ENCODE measurements at places on chromosomes 1 and 21.
A peak's percentile ranks its signal among the peaks of the same experiment; 100 is the strongest.

GRCh38 chr1:12196641-12197482 is 30.1 kb downstream of the TNFRSF1B start:
- DNase-seq = no peak

- no peak for DNase-seq
Measured at GRCh38 chr21:46667741-46668380, 32.4 kb downstream of the PRMT2 start.

DNA sequence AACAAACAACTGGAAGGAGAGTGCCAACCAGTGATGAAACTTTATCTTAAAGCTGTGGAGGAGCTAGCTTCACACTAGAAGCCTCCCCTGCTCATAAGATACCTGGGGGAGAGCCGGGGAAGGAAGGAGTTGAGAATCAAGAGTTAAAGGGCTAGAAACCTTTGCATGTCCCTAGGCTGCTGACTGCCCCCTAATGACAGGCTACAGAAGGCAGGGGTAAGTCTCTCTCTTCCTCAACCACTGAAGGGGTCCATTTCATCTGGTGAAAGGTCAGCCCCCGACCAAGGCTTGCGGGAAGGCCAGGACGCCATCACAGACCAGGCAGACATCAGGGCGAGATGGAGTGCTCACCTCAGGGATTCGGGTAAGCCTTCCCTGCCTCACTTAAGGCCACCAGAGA is 65.6 kb upstream of the GRHL3 start:
- DNase-seq = no peak

- peak; percentile 63 for DNase-seq
Measured at GRCh38 chr1:67019600-67020136, 34.3 kb downstream of the SLC35D1 start.

DNA sequence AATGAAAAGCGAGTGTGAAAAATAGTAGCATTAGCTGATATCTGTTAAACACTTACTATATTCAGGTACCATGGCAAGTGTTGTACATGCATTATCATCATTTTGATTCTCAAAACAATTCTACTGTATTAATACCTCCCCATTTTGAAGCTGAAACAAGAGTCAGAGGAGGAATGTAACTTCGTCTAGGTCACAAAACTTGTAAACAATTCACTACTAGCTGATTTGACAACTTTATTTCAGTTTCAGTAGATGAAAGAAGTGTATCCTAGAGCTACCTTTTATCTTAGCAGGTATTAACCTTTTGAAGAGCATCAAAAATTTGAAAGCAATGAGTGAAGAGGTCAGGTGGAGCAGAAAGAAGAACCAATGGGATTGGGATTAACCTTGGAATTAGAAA is 1.6 kb downstream of the CD84 start:
- DNase-seq = no peak

DNA sequence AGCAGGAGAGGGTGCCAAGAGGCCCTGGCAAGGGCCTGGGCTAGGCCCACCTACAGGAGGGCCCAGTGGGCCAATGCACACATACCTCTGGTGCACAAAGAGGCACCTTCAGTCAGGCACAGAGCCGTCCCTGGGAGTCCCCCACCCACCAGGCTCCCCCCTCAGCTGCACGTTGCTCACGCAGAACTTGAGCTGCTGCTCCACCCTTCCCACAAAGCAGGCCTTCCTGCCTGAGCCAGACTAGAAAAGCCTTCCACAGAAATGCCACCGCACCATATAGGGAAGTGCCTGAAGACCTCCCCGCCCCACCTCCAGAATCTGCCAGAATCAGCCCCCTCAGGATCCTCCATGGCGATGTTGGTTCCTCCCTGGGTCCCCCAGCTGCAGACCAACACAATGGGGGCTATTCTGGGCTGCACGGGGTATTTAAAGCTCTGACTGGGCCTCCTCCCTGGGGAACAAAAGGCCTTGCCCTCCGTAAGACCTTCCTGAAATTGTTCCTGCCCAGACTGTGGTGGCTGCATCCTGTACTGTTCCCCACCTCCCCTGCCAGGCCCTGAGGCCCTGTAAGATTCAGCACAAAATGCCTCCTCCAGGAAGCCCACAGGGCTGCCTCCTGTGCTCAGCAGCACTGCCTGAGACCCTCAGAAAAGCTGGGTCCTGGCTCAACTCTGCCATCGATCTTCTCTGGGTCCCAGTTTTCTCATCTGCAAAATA is 27.2 kb downstream of the HSPG2 start:
- no peak for DNase-seq

GRCh38 chr21:42661688-42662429 is 8.4 kb downstream of the PDE9A start:
- DNase-seq = no peak

DNA sequence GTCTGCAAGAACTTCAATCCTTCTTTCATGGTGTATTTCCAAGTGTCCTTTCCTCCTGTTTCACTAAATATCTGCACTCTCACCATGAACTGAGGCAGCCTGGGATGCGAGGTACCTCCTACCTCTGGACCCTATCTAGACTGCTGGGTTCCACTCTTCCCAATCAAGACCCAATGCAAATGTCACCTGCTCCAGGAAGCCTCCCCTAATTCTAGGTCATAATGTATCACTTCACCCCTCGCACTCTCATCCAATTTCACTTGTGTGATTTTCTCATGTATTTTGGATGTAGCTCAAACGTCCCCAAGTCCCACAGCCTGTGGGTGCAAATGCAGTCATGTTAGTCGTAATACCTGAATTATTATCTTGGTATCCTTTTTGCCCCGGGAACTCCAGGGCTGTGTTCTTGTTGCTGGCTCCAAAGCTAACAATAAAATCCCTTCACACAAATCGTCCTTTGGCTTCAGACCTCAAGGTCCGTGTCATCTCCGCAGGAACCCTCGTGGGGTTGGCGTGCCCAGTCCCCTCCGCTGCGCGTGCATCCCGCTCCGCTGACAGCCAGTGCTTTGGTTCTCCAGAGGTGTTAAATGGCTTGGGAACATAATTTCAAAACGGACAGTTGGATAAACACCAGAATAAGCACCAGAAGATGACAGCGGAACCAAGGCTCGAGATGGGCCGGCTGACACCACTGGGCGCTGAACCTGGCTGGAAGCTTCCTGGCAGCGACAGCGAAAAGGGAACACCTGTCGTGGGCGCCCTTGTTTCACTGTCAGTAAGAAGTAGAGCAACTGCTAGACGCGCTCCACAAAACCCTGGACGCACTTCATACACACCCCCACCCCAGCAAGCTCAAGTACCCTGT is 1.0 kb upstream of the BACH1 start:
- no peak for DNase-seq

DNA sequence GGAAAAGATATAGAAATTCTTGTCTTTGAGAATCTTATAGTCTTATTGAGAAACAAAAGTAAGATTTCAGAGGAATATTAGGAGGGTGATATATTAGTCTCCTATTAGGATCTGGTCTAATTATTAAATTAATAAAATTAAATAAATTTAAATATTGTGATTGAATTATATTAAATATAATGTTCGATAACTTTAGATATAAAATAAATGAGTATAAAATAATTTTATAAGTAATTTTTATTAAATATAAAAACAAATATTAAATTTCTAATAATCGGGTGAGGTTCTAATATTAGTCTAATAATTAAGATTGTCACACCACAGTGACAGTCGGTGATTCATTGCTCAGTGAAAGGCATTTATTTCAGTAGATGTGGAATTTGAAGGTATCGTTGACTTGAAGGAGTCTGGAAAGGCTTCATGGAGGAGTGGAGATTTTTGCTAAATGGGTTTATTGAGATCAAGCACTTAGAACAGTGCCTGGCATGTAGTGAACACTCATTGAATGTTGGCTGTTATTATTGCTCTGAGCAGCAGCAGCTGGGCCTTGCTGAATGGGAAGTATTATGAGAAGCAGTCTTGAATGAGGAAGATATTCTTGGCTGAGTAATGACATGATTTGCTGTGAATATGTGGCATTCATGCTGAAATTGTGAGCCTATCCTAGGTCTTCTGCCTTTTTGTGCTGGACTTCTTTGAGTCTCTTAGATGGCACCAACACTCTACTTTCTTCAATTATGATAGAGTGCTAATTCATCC is 74.6 kb downstream of the USP25 start:
- DNase-seq = no peak

DNA sequence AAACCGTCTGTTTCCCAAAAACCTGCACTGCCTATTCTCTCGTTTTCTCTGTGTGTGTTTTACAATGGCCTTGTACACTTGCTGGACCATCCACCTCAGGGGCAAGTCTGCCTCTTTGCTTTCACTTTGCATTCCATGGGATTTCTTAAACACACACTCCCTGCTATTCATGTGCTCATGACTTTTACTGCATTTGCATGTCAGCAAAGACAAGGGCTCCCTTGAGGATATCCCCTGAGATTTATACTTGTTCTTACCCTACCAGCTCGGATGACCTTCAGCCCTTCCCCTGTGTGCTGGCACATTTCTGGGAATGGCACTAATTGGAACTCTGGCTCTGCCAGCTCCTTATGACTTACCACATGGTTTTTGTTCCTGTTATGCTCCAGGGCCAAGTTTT is 386.9 kb downstream of the AMY1C start:
- DNase-seq = no peak

GRCh38 chr1:110158261-110158660 is 8.0 kb downstream of the SLC6A17 start:
- DNase-seq = no peak

GRCh38 chr1:21547876-21548275 is 38.7 kb downstream of the ALPL start:
- DNase-seq = peak; percentile 72

- peak; percentile 49 for DNase-seq
Measured at GRCh38 chr1:50023292-50024159, at the start of gene AGBL4. Gene AGBL4 (minus strand): TSS chr1:50023954.

DNA sequence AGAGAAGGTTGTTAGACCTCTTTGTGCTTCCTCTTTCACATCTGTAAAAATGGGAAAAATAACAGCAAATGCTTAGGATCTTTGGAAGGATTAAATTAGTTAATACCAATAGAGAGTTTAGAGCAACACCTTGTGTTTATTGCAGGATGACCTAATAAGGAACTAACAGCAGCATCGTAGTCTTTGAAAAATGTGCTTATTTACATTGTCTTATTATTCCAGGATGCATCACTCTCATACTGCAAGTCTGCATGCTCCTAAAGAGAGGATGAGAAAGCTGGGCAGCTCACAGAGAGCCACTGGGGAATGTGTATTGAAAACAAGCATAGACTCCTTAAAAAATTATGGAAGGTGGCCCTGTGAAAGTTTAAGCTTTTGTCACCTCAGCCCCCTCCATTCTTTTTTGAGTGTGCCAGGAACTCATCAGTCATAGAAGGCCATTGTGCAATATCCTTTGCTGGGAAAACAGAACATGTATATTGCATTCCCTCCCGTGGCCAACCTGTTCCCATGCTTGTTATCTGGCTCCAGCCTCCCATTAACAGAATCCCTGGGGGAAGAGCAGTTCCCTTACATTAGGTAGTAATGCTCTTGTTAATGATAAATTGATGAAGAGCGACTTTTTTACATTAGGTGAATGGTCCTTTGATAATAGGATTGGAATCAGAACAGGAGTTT is 180.7 kb downstream of the ZNF326 start:
- DNase-seq = no peak

- DNase-seq = no peak
Measured at GRCh38 chr21:30942192-30942591, 60.8 kb upstream of the KRTAP11-1 start.

GRCh38 chr1:185672719-185673360 is 61.4 kb upstream of the HMCN1 start:
- DNase-seq = no peak

DNA sequence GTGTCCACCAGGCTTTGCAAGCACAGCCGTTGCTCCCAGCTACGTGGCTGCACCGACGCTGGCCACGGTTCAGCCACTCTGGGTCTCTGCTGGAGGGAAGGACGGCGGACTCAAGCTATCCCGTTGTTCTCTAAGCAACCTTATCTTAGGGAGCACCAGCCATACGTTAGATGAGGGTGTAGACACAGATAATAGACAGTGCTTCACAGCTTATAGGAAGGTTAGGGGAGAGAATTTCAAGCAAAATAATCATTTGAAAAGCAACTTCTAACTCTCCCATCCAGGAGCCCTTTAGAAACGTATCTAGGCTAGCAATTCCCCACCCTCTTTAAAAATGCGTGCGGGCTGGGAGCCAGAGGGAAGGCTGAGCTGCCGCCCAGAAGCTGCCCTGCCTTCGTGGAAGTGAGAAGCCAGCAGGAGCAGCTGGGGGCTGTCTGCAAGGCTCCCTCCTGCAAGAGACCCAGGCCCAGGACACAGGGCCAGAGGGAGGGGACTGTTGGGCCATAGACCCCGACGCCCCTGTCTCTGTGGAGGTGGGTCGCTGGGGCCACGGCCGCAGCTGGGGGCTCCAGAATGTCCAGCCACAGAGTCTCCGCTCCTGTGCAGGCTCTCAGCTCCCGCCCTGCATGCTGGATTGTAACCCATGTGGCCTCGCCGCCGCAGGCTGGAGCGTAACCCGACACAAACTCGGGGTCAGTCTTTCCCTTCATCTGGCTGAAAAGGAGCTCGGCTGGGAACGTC is 31.2 kb upstream of the COL6A2 start:
- no peak for DNase-seq

GRCh38 chr1:27726173-27727044 is 648 bp downstream of the FAM76A start:
- peak; percentile 49 for DNase-seq

DNA sequence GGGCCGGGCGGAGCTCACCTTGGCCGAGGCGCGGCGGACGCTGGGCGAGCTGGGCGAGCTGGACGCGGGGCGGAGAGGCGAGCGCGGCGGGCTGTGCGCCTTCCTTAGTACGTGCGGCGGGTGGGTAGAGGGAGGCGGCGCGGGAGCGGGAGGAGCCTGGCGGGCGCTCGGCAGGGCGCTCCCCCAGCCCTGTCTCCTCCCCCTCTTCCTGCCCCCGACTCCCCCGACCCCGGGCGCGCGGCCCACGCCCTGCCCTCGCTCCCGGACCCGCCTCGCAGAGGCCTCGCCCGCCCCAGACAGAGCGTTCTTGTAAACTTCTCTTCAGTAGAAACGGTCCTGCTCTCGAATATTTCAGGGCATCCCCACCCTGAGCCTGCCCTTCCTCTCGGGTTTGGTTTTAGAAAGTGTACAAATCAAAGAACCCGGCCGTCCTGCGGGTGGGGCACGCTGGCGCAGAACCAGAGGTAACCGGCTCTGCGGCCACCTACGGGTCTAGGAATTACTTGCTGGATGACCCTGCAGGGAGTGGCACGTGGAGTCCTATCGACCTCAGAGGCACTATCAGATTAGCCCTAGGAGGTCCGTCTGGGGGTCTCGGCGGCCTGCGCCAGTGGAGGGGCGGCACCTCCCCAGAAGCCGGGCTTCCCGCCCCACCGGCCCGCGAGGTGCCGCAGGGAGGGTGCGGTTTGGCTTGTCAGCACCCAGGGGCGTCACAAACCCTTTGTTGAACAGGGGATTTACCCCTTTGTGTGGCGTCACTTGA is at the start of gene S100A10:
TSS of gene S100A10 (minus strand) at position 126 of the 763 bp plus-strand sequence. CDS start 7,629 bp downstream, outside the sequence.
- peak; percentile 93 for DNase-seq

DNA sequence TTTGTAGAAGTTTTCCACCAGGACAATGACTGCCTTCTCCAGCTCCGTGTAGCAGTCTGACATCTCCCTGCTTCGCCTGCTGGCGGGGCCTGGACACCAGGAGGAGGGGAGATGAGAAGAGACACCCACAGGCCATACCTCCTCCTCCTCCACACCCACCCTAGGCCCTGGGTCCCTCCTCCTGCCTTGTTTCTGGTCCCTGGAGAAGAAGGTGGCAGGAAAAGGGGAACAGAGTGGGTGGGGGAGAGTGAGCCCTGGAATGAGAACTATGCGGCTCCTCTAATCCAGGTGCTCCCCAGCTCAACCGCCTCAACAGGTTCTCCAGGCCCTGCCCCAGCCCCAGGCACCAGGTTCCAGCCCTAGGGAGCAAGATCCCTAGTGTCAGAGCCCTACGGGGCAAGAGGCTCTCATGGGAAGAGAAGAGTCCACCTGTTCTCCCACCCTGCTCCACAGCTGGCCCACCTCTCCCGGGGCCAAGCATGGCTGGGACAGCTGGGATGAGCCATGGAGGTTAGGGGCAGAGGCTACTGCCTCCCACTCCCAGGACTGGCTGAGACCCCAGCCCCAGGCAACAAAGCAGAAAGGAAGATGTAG is 4.8 kb downstream of the S100A16 start:
- DNase-seq = no peak

Measured in MG63 (cell line).